NT2/D1 (cell line): ENCODE measurements at places on chromosomes 13 and 19.

DNA sequence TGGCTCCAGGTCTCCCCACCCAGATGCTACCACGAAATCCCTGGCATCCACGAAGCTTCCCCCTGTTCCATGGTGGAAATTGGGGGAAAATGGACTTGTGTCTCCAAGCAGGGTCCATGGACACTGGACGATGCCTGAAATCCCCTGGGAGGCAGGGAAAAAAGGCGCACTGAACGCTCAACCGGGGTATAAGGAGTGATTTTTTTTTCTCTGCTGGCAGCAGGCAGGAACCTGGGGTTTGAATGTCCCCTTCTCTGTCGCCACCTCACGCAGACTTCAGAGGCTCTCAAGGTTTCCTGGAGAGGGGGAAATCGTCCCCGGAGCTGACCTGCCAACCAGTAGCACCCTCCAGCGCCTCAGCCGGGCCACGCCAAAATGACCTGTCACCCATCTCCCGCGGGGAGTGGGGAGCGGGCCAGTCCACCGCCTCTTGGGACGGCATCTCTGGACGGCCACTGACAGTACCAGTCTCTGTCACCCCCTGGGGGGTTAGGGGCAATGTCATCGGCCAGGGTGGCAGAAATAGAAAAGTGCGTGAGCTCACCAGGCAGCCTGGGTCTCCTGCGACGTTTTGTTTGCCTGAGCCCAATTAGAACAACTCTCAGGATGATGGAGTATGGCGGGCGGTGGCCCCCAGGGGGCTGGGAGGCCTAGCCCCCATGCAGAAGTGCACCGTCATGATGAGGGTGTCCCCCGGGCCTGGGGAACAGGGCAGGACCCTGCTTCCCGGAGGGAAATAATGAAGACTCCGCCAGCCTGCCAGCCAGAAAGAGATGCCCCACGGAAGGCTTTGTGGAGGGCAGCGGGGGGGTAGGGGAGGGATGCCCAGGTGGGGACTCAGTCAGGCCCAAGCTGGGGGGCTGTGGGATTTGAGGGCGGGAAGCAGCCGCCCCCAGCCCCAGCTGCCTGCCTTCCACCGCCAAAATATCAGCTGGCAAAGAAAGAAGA is 2.6 kb downstream of the PTPRS start:
- DNase-seq, result no peak

GRCh38 chr19:40614622-40615411 is 13.6 kb downstream of the LTBP4 start:
- peak; percentile 56 for DNase-seq

DNA sequence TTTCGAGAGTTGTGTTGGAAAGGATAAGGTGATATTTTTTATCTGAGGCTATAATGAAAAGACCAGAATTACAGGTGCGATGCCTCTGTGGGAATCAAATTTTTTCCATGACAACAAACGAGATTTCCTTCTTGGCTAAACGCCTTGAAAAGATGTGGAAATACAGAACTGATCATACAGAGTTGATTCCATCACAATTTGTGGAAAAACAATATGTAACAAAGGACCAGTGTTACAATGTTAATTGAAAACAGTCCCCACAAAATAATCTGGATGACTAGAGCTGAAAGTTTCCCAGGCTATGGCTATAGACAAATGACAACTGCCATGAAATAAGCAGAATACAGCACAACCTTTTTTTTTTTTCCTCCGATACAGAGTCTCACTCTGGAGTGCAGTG is 628.9 kb downstream of the DIAPH3 start:
- no peak for DNase-seq

DNA sequence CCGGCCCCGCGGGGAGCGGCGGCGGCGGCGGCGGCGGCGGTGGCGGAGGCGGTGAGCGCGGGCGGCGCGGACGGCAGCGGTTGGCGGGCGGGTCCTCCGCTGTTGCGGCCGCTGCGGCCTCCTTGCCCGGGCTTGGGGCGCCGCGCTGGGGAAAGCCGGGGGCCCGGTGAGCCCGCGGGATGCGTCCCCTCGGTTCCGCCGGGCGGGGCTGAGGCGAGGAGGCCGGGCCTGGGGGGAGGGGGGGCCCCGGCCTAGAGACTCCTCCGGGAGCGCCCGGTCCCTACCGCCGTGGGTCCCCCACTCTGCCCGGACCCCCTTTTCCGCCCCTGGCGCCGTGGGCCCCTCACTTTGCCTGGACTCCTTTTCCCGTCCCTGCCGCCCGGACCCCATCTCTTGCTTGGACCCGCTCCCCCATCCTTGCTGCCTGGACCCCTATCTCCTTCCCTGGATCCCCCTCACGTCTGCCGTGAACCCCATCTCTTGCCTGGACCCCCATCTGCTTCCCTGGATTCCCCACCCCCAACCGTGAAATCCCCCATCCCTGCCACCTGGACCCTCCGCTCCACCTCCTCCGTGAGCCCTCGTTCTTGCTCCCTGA is 28.6 kb upstream of the NDUFS7 start:
- DNase-seq, result no peak

GRCh38 chr13:39201180-39201579 is 162.9 kb downstream of the NHLRC3 start:
- DNase-seq, result no peak

DNA sequence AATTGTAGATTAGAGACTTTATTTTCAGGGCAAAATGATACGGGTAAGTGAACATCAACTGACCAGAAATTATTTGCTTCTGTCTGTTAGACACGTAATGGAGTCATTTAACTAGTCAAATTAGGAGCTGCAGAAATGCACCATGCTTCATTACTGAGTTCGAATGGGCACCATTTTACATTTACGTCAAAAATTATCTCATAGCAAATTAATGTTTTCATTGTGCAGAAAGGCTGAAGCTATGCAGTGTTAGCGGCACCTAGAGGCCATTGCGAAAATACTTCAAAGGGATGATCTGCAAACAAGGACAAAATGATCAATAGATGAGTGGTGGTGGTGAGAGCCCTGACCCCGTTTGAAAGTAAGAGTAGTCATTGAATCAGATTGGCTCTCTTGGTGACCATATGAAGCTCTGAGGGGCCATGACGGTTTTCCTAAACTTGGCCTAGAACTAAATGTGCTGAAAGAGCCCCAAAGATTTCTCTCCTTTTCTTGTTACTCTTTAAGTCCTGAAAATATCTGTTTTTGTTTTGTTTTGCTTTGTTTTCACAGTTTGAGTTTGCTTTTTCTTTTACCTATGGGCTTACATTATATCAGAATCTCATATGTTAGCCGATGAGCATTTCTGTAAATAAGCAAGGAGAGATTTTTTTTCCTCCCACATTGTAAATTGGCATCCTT is 277.9 kb downstream of the ZNF536 start:
- DNase-seq, result peak; percentile 18

GRCh38 chr19:42114412-42114811 is 17.8 kb downstream of the POU2F2 start:
- no peak for DNase-seq

DNA sequence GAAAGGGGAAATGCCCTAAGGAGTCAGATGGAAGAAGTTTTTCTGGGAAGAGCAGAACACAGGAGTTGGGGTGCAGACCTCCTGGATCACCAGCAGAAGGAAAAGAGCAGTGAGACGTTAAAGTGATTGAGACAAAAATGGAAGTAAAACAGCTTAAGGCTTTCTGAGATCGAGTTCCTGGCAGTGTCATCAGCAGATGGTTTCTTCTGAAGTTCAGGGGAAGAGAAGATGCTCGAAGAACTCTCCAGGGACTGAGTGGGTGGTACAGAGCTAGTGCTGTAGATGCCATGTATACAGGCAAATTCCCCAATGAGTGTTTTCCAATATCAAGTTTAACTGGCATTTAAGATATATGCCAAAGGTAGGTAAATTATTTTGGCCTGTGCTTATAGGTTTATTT is 272.2 kb upstream of the KLF12 start:
- DNase-seq, result no peak

GRCh38 chr13:26494571-26495195 is 62.8 kb upstream of the WASF3 start:
- DNase-seq, result no peak

GRCh38 chr19:850221-850978 is 1.7 kb upstream of the ELANE start:
- DNase-seq, result no peak

- no peak for DNase-seq
Measured at GRCh38 chr19:30556230-30556711, 184.1 kb downstream of the ZNF536 start.

DNA sequence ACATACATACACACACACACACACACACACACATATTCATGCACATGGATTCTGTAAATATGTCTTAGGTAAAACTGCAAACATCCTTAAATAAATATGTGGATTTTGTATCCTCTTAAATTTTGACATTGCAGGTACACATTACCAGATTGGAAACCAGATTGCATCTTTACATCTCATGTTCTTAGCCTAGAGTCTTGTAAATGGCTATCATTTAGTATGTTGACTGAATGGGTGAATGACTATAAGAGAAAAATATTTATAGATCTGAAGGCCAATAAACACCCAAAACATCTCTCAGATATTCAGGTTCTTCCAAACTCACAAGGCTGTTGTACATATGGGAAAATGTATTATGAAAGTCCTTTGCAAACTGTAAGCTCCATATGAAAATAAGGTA is 104.3 kb downstream of the STARD13 start:
- DNase-seq, result no peak

- DNase-seq, result no peak
Measured at GRCh38 chr19:37698216-37698615, 21.3 kb downstream of the ZNF607 start.

DNA sequence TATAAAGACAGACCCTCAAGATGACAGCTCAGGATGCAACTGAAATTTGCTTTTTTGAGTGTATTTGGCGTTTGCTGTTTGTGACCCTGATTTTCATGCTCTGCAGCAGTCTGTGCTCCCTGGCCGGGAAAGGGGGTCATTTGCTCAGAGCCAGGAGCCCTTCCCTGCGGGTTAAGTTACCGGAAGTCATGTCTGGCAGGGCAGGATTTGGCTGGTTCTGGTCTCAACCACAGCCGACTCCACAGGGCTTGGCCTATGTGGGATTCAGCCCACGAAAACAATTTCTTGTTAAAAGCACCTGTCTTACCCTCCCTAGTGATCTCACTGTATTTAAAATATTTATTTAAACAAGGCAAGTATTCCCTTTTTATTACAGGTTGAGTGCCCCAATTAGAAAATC is 22.6 kb downstream of the MCF2L start:
- no peak for DNase-seq

DNA sequence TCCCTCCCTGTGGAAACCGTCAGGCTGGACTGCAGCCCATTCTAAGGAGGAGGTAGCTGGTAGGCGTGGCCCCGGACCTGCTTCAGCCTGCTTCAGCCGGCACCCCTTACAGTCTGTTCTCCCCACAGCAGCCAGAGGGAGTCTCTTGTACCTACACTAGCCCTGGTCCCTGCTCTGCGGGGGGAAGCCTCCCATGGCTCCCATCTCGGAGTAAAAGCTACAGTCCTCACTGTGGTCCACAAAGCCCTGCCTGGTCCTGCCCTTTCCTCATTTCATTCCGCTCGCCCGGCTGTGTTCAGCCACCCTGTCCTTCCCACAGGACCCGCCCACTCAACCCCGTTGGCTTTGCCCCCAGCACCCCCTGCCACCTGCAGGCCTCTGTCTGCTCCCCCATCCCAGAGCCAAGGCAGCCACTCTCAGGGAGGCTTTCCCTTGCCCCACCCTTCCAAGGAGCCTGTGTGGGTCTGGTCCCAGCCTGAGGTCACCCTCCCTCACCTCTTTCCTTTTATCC is 1.3 kb downstream of the PGLYRP1 start:
- DNase-seq, result no peak
